ENCODE measurements at places on chromosomes 4 and X.

DNA sequence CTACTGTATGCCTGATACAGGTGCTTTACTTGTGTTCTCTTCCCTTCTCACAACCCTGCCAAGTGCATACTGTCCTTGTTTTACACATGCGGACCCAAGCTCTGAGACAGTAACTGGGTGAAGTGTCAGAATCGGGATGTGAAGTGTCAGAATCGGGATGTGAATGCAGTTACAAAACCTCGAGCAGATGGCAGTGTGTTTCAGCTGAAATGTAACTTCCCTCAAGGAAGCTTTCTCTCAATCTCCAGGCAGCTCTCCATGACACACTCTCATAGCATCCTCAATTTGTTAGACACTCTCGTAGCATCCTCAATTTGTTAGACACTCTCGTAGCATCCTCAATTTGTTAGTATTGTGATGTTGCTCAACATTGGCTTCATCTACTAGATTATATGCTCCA, 1.1 kb upstream of the HPSE start:
- no peak for DNase-seq

DNA sequence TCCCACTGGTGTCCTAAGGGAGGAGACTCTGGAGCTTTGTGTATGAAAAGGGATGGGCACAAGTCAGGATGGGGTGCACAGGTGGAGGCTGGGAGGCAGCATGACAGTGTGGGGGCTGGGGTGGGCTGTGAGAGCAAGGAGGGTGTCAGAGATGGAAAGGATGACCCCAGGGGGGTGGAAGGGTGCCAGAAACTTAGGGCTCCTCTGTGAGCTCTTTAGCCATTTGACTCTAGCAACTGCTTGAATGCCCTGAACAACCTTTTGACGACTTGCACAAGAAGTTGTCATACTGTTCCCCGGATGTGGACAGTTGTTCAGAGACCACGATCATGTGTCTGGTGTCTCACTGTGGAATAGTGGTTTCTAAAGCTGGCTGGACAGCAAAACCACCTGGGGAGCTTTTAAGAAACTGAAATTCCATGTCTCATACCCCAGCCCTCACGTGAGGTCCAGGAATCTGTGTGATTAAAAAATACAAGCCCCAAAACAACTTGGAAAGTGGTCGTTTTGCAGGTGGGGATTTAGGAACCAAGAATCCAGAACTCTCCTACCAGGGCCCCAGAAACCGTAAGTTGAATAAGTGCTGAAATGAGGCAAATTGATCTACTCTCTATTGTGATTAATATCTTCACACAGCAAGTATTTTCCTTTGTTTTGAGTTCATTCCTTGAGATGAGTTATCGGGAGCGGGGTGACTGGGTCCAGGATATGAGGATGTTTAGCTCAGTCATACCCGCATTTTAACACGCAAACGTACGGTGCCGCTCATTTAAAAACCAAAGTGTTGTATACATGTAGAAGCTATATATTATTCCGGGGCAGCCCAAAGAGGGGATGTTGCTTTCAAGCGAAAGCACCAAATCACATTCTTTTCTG, 3.4 kb downstream of the RHOH start:
- no peak for DNase-seq

- peak; percentile 4 for DNase-seq
Measured at GRCh38 chrX:28847423-28847822, 260.2 kb downstream of the IL1RAPL1 start.

- no peak for DNase-seq
Measured at GRCh38 chr4:169675825-169676224, 55.4 kb downstream of the CLCN3 start.
